PC-9 (cell line): ENCODE measurements at places on chromosomes 11 and 22.
A peak's percentile ranks its signal among the peaks of the same experiment; 100 is the strongest.

- H3K4me3 ChIP-seq, result no peak overlapping the region
- H3K4me1 ChIP-seq, result no peaks in the 10 kb centered on the region
- peak; percentile 38 for DNase-seq
- H3K36me3 ChIP-seq, result no peaks in the 10 kb centered on the region
These were observed 401.0 kb downstream of the LARGE1 start for GRCh38 chr22:33519071-33519973.

GRCh38 chr11:34549271-34549670 lies 35.7 kb upstream of the ELF5 start:
- H3K4me3 ChIP-seq, result no peak overlapping the region
- no peak overlapping the region for H3K27ac ChIP-seq
- no peak for DNase-seq
- H3K4me1 ChIP-seq, result peaks cover 8% of the 10 kb centered on the region

DNA sequence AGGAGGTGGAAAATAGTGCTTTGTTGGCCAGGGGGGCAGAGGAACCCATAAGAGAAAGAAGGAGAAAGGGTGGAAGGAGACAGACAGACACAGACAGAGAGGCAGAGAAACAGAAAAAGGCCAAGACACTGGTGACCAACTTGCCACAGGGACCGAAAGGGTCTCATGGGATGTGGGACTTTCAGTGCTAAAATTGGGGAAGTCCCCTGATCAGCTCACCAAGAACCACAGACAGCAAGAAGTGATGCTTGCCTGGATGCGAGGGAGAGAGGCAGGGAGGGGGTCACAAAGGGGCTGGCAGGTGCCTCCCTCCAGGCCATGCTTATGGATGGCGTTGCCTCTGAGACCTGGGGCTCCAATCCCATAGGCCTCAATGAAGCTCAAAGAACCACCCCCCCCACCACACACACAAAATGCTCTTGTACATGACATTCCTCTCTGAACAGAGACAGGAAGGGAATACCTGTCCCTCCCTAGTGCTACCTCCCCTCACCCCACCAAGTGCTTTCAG lies 413.4 kb downstream of the MN1 start:
- H3K4me3 ChIP-seq, result no peak overlapping the region
- H3K27ac ChIP-seq, result no peak overlapping the region
- no peaks in the 10 kb centered on the region for H3K27me3 ChIP-seq
- DNase-seq, result no peak

- DNase-seq, result no peak
- no peak overlapping the region for H3K27ac ChIP-seq
- 0 out of 2 replicates have a peak, but pooled peaks cover 6% of the 10 kb centered on the region for H3K4me1 ChIP-seq
- no peak overlapping the region for H3K4me3 ChIP-seq
- H3K36me3 ChIP-seq, result no peaks in the 10 kb centered on the region
- no peaks in the 10 kb centered on the region for H3K27me3 ChIP-seq
These were observed 111.2 kb downstream of the MICAL3 start for GRCh38 chr22:17912945-17913721.

DNA sequence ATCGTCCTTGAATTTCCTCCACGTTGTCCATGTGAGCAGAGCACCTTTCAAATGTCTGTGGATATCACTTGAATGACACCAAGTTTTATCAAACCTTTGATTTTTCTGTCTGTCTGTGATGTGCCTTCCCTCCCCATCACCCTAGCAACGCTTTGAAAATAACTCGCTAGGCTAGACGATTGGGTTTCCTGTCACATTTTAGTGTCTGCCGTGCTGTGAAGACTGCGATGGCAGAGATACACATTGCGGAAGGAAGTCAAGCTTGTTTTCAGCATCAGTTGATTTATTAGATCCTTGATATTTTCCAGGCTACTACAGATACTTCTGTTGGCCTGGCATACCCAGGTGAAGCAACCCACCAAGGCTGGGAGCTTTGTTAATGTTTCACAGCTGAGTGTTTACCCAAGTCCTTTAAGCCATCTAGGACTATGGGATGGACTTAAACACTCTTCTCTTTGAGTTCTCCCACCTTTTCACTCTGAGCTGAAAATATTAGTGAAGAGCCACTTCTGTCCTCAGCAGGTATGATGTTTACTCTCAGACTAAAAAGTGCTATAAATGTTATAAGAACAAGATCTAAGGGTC lies 93.6 kb upstream of the CD44 start:
- no peak for DNase-seq
- H3K36me3 ChIP-seq, result no peaks in the 10 kb centered on the region
- no peak overlapping the region for H3K27ac ChIP-seq
- H3K27me3 ChIP-seq, result no peaks in the 10 kb centered on the region
- H3K4me1 ChIP-seq, result peaks cover 25% of the 10 kb centered on the region

DNA sequence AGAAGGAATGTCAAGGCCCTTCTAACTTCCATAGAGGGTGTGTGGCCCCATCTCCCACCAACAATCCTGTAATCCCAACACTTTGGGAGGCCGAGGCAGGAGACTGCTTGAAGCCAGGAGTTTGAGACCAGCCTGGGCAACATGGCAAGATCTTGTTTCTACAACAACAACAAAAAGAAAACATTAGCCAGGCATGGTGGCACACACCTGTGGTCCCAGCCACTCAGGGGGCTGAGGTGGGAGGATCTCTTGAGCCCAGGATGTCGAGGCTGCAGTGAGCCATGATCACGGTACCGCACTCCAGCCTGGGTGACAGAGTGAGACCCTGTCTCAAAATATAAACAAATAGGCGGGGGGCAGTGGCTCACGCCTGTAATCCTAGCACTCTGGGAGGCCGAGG lies 16.9 kb downstream of the TSPAN32 start:
- H3K27me3 ChIP-seq, result 0 out of 2 replicates have a peak, but pooled peaks cover 5% of the 10 kb centered on the region
- no peaks in the 10 kb centered on the region for H3K36me3 ChIP-seq
- no peak overlapping the region for H3K4me3 ChIP-seq
- H3K27ac ChIP-seq, result no peak overlapping the region
- no peaks in the 10 kb centered on the region for H3K4me1 ChIP-seq

DNA sequence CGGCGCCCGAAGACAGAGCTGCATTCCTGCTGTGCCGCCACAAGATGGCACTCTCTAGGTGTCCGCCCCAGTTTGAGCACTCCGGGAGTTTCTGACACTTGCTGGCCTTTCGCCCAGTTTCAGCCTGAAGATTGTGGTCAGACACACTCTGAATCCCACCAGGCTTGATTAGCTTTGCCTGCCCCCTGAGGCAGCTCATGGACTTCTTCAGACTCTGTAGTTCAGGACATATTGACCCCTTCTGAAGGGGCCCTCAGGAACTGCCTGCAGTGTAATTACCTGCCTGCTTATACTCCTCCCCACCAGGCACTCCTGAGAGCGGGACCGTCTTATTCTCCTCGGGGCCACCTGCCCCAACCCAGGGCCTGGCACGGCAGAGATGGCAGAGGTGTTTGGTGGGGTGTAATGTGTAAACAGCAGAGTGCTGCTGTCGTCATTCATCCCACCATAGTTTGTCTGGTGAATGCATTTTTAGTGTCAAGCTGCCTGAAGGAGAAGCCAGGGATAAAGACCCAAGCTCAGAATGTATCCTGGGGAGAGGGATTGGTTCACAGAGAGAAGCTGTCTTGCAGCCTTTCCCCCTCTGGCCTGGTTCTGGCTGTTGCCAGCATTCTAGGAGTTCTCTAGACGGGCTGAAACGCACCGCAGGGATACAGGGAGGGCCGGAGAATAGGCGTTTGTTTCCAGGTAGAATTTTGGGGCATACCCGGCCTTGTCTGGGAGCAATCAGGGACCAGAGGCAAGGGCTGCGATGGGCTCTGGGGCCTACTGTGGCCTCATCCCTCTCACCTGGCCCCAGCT lies 46.4 kb downstream of the EIF3F start:
- H3K36me3 ChIP-seq, result no peaks in the 10 kb centered on the region
- no peak overlapping the region for H3K4me3 ChIP-seq
- no peaks in the 10 kb centered on the region for H3K4me1 ChIP-seq
- peak; percentile 56 for DNase-seq
- H3K27me3 ChIP-seq, result 0 out of 2 replicates have a peak, but pooled peaks cover 5% of the 10 kb centered on the region
- H3K27ac ChIP-seq, result no peak overlapping the region

GRCh38 chr22:33866511-33866910 lies 53.8 kb downstream of the LARGE1 start:
- H3K27ac ChIP-seq, result peak overlapping the region; percentile 57
- DNase-seq, result no peak
- H3K4me1 ChIP-seq, result peaks cover 8% of the 10 kb centered on the region; the same call in 1 of the 2 replicates
- no peak overlapping the region for H3K4me3 ChIP-seq
- H3K27me3 ChIP-seq, result no peaks in the 10 kb centered on the region

DNA sequence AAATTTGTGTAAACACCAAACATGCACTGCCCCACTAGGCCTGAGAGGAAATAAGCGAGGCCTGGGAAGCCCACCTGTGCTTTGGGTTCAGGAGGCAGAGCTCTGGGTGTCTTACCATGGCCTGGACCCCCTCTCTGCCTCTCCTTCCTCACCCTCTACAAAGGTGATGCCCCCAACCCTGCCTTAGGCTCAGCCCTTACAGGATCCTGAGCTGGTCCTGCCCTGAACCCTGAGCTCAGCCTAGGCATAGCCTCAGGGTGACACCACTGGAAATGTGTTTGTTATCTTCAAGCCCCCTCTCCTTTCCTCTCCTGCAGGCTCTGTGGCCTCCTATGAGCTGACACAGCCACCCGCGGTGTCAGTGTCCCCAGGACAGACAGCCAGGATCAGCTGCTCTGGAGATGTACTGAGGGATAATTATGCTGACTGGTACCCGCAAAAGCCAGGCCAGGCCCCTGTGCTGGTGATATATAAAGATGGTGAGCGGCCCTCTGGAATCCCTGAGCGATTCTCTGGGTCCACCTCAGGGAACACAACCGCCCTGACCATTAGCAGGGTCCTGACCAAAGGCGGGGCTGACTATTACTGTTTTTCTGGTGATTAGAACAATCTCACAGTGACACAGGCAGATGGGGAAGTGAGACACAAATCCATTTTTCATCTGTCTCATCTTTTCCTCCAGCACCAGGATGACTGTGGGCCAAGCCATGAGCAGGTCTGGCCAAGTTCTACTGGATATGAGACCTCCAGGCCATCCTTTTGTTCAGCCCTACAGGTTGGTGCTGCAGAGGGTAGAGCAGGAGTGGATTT lies 117.8 kb downstream of the GGTLC2 start:
- no peak for DNase-seq
- no peaks in the 10 kb centered on the region for H3K36me3 ChIP-seq

DNA sequence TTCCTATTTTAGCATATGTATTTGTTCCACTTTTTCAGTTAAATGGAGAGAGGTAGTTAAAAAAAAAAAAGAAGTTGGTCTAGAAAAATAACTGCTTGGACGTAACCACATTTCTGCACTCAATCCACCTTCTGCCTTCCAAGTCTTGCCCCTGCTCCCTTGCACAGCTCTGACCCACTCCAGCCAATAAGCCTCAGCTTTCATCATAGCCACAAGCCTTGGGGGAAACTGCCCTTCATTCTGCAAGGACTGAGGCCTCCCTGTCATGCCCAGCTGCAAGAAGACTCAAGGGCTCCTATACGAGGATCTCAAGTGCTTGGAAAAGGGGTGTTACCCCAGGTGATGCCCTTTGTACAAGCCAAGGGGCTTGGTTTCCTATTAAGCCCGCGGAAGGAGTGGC lies 36.0 kb upstream of the OAF start:
- no peak overlapping the region for H3K27ac ChIP-seq
- no peak overlapping the region for H3K4me3 ChIP-seq
- no peaks in the 10 kb centered on the region for H3K4me1 ChIP-seq
- no peaks in the 10 kb centered on the region for H3K36me3 ChIP-seq
- peaks cover 21% of the 10 kb centered on the region for H3K27me3 ChIP-seq
- no peak for DNase-seq

DNA sequence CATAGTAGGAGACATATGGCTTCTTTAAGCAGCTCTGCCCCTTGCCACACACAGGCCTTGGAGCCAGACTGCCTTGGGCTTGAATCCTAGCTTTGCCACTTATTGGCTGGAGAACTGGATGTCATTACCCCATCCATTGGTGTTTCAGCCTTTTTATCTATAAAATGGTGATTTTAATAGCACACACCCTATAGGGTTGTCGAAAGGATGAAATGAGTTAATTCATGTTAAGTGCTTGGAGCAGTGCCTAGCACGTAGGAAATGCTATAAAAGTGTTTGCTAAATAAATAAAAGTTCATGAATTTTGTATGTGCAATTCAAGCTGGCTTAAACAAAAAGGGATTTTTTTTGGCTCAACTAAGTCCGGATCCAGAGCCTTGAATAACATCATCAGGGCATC lies 120.7 kb downstream of the TIMP3 start:
- H3K4me3 ChIP-seq, result no peak overlapping the region
- H3K36me3 ChIP-seq, result no peaks in the 10 kb centered on the region
- H3K27me3 ChIP-seq, result peaks cover 54% of the 10 kb centered on the region
- no peak overlapping the region for H3K27ac ChIP-seq
- no peaks in the 10 kb centered on the region for H3K4me1 ChIP-seq

DNA sequence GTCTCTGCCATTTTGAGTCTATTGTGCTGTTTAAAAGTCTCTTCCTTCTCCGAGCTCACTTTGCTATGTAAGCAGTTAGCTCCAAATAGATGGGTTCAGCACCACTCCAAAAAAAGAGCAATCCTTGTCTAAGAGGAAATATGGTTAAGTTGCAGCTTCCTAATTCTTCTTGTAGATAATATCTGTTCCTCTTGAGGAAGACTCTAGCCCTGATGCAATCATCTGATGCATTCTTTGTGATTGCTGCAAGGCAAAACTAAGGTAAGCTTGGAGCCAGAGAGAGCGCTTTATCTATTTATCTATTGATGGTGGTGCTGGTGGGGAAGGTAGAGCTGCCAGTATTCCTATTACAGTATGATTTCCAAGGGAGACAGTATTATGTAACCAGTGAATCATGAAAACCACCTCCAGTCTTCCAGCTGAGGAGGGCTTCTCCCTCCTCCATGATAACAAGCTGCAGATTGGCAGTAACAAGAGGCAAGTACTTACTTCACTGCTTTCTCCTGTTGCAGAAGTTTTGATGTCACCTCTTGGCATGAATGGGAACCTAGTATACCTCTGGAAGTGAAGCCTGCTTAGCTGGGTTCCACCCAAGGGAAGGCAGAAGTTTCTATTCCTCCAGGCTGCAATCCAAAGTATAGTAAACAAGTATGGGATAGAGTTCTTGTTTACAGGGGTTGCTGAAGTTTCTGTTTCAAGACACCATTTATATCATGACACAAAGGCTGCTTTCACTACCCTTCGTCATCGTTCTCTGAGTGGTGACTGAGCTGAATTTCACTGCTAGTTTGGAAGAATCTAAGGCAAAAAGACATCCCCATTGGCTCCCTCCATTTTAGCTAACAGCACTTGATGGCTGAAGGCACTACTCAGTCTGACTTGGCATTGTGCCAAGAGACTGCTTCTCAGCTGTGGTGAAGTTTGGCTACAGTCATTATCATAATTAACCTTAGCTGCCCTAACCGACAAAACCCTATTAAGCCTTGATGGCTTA lies 49.7 kb downstream of the FDX1 start:
- no peak for DNase-seq
- no peak overlapping the region for H3K4me3 ChIP-seq
- H3K27me3 ChIP-seq, result no peaks in the 10 kb centered on the region
- H3K36me3 ChIP-seq, result no peaks in the 10 kb centered on the region
- no peak overlapping the region for H3K27ac ChIP-seq
